Activated naive CD8-positive, alpha-beta T cell treated with anti-CD3 and anti-CD28 coated beads for 36 hours (primary cell): ENCODE measurements at places on chromosomes 11 and 22.

DNA sequence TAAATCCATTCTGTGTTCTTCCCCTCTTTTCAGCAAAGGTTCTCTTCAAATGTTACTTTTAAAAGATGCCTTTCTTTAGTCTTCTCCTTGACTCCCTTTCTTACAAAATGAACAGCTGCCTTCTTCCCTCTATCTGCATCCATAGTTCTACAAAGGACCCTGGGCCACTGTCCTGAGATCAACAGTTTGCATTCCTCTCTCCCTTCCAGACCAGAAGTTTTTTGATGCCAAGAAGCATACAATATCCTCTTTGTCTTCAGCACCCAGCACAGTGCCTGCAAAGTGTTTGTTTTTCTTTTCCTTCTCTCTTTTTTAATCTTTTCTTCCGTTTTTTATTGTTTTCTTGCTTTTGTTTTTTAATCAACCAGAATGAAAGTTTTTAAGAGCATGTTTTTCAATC lies 183.5 kb upstream of the SNX19 start:
- no peaks in the 10 kb centered on the region for H3K4me1 ChIP-seq
- no peak overlapping the region for H3K4me3 ChIP-seq
- peaks cover 8% of the 10 kb centered on the region for H3K27me3 ChIP-seq
- no peaks in the 10 kb centered on the region for H3K36me3 ChIP-seq

DNA sequence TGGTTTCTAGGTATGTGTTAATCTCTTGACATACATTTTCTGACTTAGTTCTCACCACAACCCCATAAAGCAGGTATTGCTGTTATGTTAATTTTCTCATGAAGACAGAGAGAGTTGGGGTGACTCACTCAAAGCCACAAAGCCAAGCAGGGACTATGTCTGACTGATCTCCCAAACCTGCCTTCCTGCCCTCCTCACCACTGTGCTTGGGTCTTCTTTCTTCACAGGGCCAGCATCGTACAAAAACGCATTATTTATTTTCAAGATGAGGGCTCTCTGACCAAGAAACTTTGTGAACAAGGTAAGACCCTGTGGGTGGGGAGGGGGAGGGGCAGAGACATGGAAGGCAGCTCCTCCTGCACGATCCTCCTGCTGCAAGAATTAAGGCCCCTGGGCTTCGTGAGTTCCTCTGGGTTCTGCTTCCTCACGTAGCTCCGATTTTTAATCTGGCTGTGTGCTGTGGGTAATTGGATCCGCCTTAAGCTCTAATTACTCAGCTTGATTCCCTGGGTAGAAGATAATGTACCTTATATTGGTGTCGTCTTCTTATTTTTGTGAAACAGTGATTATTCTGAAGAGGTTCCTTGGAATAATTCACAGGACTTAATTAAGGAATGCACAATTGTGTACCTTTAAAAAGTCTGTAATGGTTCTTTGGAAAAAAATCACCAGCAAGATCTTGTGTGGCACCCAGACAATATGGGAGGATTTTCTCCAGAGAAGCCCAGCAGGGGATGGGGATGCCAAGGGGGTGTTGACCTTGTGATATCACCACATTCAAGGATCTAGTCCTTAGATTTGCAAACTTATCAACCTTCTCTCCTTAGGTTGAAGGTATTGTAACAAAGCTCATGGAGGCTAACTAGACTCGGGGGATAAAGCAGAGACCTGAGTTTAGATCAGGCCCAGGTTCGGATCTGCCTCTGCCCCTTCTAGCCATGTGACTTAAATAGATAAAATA lies 112.9 kb downstream of the SPON1 start:
- DNase-seq: peak; percentile 69
- no peaks in the 10 kb centered on the region for H3K27me3 ChIP-seq
- H3K4me3 ChIP-seq: peak overlapping the region; percentile 71
- no peaks in the 10 kb centered on the region for H3K36me3 ChIP-seq

- no peaks in the 10 kb centered on the region for H3K36me3 ChIP-seq
- no peak overlapping the region for H3K4me3 ChIP-seq
- no peaks in the 10 kb centered on the region for H3K27me3 ChIP-seq
Observed at GRCh38 chr22:19873960-19874306, 19.3 kb upstream of the GNB1L start.

DNA sequence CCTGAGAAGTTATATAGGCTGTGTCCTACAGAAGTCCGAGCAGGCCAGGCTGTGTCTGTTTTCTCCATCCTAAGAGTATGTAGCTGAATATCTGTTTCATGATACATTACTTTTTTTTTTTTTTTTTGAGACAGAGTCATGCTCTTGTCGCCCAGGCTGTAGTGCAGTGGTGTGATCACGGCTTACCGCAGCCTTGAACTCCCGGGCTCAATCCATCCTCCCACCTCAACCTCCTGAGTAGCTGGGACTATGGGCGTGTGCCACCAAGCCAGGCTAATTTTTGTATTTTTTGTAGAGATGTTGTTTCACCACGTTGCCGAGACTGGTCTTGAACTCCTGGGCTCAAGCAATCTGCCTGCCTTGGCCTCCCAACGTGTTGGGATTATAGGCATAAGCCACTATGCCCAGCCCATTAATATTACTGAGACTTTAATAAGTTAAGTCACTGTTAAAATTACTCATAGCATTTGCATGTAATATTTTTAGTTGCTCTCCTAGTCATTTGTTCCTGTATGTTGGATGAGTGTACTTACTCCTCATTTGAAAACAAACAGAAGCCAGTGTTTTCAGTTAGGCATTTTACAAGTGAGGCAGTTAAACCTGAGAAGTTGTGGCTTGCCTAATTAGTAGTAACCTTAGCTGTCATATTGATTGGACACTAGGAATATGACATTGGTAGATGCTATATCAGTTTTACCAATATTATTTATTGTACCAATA lies 26.1 kb downstream of the DRG1 start:
- H3K27ac ChIP-seq: no peak overlapping the region
- H3K4me1 ChIP-seq: peaks cover 5% of the 10 kb centered on the region
- no peak overlapping the region for H3K4me3 ChIP-seq
- H3K27me3 ChIP-seq: no peaks in the 10 kb centered on the region
- no peak for DNase-seq

GRCh38 chr22:17880020-17880419 lies 105.8 kb upstream of the BID start:
- peaks cover 5% of the 10 kb centered on the region for H3K36me3 ChIP-seq
- H3K4me1 ChIP-seq: no peaks in the 10 kb centered on the region
- H3K27ac ChIP-seq: no peak overlapping the region
- no peaks in the 10 kb centered on the region for H3K27me3 ChIP-seq
- no peak for DNase-seq

DNA sequence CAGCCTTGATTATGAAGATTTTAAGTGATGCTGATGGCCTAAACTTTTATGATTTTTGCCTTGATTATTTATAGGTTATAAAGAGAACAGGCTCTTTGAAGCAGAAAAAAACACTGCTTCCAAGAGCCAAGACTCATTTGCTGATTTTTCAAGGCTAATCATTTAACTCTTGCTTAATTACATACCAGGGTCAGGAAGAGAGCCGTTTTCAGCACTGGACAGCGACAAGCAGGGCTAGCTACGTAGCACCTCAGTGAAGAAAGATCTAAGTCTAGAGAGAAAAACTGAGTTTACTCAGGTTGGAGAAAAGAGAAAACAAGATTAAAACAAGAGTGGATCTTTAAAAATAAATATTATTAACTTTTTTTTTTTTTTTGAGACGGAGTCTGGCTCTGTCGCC lies 615.4 kb upstream of the B3GAT1 start:
- peaks cover 11% of the 10 kb centered on the region for H3K27me3 ChIP-seq
- H3K27ac ChIP-seq: no peak overlapping the region
- no peaks in the 10 kb centered on the region for H3K36me3 ChIP-seq
- no peaks in the 10 kb centered on the region for H3K4me1 ChIP-seq
- H3K4me3 ChIP-seq: no peak overlapping the region

- no peak overlapping the region for H3K27ac ChIP-seq
- no peak for DNase-seq
- H3K4me3 ChIP-seq: no peak overlapping the region
- H3K4me1 ChIP-seq: peaks cover 55% of the 10 kb centered on the region
- no peaks in the 10 kb centered on the region for H3K36me3 ChIP-seq
Observed at GRCh38 chr11:2464451-2465165, 19.8 kb downstream of the KCNQ1 start.

DNA sequence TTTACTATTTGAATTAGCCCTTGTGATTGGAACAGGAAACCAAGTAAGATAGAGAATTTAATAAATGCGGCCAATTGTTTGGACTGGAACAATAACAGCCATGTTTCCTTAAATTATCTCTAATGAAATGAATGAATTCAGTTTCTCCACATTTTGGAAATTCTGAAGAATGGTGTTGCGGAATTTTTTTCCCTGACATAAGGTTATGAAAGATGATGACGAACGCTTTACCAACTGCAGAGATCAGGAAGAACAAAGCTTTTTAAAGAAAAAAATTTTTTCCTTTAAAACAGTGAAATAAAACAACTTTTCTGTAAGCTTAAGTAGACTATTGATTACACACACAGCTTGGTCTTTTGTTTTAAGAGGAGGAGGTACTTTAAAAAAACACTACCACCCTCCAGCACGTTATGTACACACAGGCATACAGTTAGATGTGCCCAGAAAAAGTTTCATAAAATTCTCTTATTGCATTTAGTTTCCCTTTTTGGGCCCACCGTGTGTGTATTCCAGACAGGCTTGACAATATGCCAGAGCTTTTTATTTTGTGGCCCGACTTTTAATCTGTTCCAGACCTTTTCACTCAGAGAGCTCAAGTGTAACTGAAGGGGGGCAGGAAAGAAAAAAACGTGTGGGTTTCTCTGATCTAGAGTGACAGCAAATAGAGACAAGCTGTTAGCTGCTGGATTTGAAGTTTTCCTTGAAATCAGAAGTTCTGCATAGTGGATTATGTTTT lies 77.3 kb downstream of the YAP1 start:
- H3K4me3 ChIP-seq: no peak overlapping the region
- no peak for DNase-seq
- H3K27me3 ChIP-seq: peaks cover 9% of the 10 kb centered on the region
- H3K27ac ChIP-seq: no peak overlapping the region

DNA sequence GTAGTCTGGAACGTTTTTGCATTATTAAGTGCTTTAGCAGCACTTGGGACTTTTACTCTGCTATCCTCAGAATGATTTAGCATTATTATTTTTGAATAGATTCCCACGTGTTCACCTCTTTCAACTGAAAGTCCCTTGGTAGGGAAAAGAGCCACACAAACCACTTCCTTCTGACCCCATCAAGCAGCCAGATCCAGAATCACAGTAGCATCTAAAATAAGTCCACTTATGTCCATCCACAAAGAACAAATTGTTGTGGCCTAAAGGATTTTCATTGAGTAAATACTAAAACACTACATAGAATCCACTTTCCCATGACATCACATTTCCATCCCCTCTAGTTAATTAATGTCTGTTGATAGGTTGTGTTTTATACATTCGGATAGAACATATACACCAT lies 381.7 kb downstream of the AASDHPPT start:
- H3K27ac ChIP-seq: no peak overlapping the region
- H3K27me3 ChIP-seq: no peaks in the 10 kb centered on the region
- no peak overlapping the region for H3K4me3 ChIP-seq
- H3K4me1 ChIP-seq: no peaks in the 10 kb centered on the region
- no peaks in the 10 kb centered on the region for H3K36me3 ChIP-seq

DNA sequence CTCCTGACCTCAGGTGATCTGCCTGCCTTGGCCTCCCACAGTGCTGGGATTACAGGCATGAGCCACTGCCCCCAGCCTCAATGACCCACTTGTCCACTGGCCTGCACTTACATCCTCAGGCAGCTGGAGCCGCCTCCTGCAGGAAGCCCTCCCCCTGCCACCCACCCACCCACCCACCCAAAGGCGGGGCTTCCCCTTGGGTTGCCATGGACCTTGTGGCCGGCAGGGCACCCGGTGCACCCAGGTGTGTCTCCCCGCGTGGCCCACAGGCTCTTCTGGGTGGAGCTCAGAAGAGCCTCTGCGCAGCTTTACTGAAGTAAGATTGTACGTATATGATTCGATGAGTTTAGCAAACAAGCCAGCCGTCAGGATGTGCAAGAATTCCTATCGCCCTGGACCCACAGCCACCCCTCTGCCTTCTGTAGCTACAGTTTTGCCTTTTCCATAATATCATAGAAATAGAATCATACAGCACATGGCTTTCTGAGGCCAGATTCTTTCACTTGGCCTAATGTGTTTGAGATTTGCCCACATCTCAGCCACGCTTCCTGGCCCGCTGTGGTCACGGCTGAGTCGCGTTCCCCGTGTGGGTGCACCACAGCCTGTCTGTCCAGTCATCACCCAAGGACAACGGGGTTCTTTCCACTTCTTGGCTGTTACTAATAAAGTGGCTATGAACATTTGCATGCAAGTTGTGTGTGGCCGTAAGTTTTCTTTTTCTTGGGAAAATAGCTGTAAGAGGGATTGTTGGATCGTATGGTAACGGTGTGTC lies 5.3 kb upstream of the BRSK2 start:
- peaks cover 4% of the 10 kb centered on the region for H3K27me3 ChIP-seq
- no peak for DNase-seq
- peaks cover 13% of the 10 kb centered on the region for H3K4me1 ChIP-seq
- H3K36me3 ChIP-seq: no peaks in the 10 kb centered on the region
- peak overlapping the region; percentile 5 for H3K4me3 ChIP-seq
- H3K27ac ChIP-seq: no peak overlapping the region

- H3K27me3 ChIP-seq: no peaks in the 10 kb centered on the region
- no peak for DNase-seq
- no peaks in the 10 kb centered on the region for H3K36me3 ChIP-seq
- H3K4me1 ChIP-seq: no peaks in the 10 kb centered on the region
- no peak overlapping the region for H3K4me3 ChIP-seq
Observed at GRCh38 chr11:90809581-90809980, 586.7 kb upstream of the CHORDC1 start.

GRCh38 chr22:39277142-39277607 lies 32.4 kb upstream of the PDGFB start:
- no peak for DNase-seq
- peaks cover 9% of the 10 kb centered on the region for H3K27me3 ChIP-seq
- no peaks in the 10 kb centered on the region for H3K36me3 ChIP-seq

DNA sequence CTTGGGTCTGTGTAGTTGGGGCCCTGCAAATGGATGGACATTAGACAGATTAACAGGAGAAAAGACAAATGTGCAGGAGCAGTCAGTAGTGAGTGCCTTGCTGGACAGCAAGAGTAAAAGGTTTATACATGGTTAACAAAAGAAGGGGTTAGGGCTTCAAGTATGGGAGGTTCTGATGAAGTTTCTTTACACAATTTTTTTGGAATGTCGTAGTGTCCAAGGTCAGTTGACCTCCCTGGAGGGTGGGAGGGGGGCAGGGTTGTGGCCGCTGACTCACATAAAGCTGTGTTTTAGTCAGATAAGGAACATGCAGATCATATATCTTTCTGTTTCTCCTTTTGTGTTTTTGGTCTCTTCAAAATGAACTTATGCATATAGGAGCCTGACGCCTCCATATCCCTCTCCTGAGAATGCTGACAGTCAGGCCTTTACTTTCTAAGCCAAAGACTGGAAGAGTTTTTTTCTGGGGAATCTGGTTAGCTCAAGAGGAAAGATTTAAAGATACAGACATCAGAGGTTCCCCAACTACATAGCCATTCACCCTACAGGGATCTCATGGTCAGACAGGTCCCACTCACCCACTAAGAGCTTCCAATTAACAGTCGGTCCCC lies 134.3 kb downstream of the NECTIN1 start:
- H3K36me3 ChIP-seq: peaks cover 1% of the 10 kb centered on the region
- no peak for DNase-seq
- H3K4me3 ChIP-seq: no peak overlapping the region
- peaks cover 6% of the 10 kb centered on the region for H3K4me1 ChIP-seq

GRCh38 chr11:61680622-61681221 lies 531 bp downstream of the DAGLA start:
- no peak overlapping the region for H3K27ac ChIP-seq
- peak overlapping the region; percentile 54 for H3K4me3 ChIP-seq
- H3K36me3 ChIP-seq: no peaks in the 10 kb centered on the region
- peaks cover 4% of the 10 kb centered on the region for H3K27me3 ChIP-seq
- peaks cover 3% of the 10 kb centered on the region for H3K4me1 ChIP-seq
